ENCODE measurements at places on chromosomes 13 and 19. TPM values are rescaled to one million over a fixed set of nuclear protein-coding genes. Genes with fewer than 3 reads are reported as not detected.

DNA sequence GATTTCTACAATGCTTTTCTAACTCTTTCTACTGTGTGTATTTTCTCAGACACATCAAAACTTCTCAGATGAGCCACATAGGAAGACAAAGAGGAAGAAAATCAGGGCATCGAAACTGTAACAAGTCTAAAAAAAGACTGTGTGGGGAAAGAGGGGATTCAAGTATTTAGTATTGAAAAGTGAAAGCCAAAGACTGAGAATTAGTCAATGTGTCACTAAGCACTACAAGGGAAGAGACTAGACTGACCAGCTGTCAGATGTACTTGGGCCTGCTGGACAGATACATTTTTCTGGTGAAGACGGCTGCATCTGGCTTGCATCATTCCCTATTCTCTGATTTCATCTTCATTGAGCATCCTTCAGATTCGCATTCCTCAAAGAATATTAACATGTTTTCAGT is 25.4 kb downstream of the COMMD6 start:
- no peak overlapping the region for H3K4me3 ChIP-seq
- no peaks in the 10 kb centered on the region for H3K4me1 ChIP-seq
- no peaks in the 10 kb centered on the region for H3K36me3 ChIP-seq
- no peak overlapping the region for H3K27ac ChIP-seq
- H3K27me3 ChIP-seq: no peaks in the 10 kb centered on the region

CYP4F2 gene
- total RNA-seq: 1.1 TPM

GRCh38 chr13:34128661-34129060 is 310.7 kb downstream of the RFC3 start:
- H3K36me3 ChIP-seq: no peaks in the 10 kb centered on the region
- H3K4me3 ChIP-seq: no peak overlapping the region
- no peaks in the 10 kb centered on the region for H3K27me3 ChIP-seq
- DNase-seq: no peak
- no peak overlapping the region for H3K27ac ChIP-seq

GRCh38 chr13:76596216-76596615 is 290.0 kb downstream of the KCTD12 start:
- H3K4me1 ChIP-seq: no peaks in the 10 kb centered on the region
- no peaks in the 10 kb centered on the region for H3K36me3 ChIP-seq
- no peaks in the 10 kb centered on the region for H3K27me3 ChIP-seq
- no peak overlapping the region for H3K4me3 ChIP-seq
